ENCODE measurements at places on chromosomes 4 and X.

GRCh38 chrX:44873415-44874276 is 658 bp downstream of the KDM6A start:
- DNase-seq, result no peak

GRCh38 chrX:14064626-14065432 is 35.1 kb upstream of the GEMIN8 start:
- DNase-seq, result no peak

GRCh38 chr4:80592950-80593349 is 257.4 kb downstream of the CFAP299 start:
- no peak for DNase-seq

DNA sequence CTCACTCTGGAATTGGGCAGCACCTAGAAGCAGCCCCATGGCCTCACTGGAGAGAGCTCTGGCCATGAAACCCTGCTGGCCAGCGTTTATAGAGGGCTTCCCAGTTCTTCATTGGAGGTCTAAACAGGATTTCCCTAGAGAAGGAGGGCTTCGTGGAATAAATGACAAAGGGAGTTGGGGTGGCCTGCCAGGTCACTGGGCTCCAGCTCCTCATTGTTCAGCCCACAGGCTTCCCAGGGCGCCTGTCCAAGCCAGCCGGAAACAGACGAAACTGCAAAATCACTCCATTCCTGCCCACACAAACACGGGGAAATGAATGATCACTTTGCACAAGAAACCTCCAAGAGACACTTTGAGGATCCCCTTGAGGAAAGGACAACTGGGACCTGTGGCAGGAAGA is 189.7 kb downstream of the TSPAN5 start:
- no peak for DNase-seq

DNA sequence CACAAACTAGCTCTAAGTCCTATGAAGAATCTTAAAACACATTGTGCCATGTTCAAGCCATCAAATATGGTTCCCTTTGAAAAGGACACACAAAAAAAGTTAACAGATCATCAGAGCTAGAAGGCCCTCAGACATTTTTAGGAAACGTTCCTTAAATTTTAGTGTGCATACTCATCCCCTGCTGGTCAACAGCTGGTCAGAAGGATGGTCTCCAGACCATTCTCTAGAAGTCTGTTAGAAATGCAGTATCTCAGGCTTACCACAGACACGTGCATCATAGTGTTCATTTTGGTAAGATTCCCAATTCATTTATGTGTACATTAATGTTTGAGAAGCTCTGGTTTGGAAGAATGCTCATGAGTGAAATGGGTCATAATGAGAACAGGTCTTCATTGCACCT is 523.1 kb downstream of the INPP4B start:
- no peak for DNase-seq

DNA sequence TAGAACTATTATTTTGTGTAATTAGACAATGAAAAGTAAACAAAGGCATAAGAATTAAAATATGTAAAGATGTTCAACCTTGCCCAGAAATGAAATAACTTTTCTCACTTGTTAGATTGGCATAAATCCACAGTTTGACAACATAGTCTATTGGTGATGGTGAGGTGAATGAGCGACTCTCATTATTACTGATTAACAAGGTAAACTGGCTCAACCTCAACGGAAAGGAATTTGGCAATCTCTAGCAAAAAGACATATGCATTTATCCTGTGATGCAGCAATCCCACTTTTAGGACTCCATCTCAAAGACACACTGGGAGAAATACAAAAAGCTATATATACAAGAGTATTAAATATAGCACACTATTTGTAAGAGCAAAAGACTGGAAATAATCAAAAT is 22.3 kb downstream of the UBA6 start:
- no peak for DNase-seq

- DNase-seq, result no peak
Observed at GRCh38 chr4:87704001-87704400, 53.9 kb downstream of the DMP1 start.

DNA sequence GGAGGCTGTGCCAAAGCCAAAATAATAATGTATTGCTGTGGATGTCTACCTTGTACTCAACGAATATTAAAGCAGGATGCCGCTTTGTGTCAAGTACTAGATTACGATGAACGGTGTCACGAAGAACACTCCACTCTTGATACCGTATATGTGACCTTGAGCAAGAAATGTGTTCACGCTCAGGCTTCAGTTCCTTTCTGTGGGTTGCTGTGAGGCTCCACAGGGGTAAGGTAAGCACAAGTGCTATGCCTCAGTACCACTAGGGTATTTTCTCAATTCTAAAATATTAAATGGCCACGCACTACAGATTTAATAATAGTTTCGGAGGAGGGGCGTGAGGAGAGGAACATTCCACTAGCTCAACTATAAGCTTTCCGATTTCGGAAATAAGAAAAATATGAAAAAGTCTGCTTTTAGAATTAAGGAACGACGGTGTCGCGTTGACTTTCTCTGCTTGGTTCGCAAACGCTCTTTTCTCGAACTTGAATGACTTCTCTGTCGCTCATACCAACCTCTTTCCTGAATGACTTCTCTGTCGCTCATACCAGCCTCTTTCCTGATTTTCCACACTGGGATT is 607 bp upstream of the SCOC start:
- DNase-seq, result no peak

DNA sequence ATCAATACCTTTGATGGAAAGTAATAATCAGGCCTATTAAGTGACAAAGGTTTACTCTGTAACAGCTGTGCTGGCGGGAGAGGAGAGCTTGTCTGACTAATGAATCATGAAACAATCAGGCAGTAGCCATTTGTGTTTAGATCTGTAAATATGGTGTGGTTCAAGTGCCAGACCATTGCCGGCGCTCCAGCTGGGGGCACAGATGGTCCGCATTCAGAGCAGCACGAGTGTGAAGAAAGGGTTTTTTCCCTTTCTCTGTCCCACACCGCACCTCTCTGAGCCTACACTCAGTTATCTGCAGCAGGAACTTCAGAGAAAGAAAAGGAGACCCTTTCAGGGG is 111.3 kb upstream of the PAQR3 start:
- DNase-seq, result no peak

- no peak for DNase-seq
Observed at GRCh38 chr4:60683357-60683756, 516.8 kb upstream of the ADGRL3 start.

DNA sequence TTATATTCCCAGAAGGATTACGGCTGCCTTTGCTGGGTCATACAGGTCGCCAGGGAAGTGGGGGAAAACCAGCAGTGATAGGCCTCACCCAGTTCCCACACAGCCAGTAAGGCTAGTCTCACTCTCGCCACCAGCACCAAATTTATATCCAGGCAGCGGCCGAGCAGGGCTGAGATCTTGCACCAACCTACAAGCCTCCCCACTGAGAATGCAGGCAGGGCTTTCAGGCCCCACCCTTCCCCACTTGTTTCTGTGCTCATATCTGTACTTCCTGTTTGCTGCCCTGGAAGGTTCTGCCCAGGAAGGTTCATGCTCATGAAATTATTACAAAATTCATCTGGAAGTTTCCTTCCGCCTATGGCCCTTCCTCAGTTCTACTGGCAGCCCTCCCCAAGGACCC is 179.7 kb downstream of the STIM2 start:
- DNase-seq, result no peak

DNA sequence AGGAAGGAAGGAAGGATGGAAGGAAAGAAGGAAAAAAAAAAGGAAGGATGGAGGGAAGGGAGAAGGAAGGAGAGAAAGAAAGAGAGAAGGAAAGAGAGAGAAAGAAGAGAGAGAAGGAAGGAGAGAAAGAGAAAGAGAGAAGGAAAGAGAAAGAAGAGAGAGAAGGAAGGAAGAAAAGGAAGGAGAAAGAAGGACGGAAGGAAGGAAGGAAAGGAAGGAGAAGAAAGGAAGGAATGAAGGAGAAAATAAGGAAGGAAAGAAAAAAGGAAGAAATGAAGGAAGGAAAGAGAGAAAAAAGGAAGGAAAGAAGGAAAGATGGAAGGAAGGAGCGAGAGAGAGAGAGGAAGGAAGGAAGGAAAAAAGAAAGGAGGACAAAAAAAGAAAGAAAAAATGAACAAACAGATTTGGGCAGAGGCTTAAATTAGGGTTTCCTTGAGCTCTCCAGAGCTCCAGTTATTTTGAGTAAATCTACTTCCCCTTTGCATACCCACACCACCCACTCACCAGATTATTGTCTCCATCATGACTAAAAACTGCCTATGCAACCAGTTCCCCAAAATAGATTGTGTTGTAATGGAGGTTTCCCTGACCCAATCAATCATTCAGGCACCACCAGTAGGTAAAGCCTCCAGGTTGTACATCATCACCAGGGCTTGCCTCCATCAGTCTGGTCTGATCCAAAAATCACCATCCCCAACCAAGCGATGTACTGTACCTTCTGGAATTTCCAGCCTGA is 1722.9 kb upstream of the PCDH10 start:
- DNase-seq, result no peak

GRCh38 chrX:29419774-29420553 is 795.4 kb upstream of the MAGEB2 start:
- DNase-seq, result no peak

DNA sequence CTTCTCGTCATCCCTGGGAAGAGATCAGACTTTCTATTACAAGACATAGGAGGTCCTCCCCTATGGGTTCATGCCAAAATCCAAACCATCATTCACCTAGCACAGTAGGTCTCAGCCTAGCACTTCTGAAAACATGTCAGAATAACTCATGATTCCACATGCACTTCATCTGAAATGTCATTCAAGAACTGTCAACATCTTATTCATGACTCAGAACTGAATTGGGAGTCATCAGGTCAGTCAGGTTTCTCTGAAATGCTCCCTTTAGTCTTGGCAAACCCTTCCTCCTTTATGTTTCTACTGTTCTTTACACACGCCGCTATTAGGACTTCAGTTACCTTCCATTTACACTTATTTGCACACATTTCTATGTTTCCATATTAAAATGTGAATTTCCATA is 67.2 kb downstream of the ANTXR2 start:
- DNase-seq, result no peak

GRCh38 chrX:52865343-52865998 is 2.4 kb downstream of the XAGE3 start:
- no peak for DNase-seq

DNA sequence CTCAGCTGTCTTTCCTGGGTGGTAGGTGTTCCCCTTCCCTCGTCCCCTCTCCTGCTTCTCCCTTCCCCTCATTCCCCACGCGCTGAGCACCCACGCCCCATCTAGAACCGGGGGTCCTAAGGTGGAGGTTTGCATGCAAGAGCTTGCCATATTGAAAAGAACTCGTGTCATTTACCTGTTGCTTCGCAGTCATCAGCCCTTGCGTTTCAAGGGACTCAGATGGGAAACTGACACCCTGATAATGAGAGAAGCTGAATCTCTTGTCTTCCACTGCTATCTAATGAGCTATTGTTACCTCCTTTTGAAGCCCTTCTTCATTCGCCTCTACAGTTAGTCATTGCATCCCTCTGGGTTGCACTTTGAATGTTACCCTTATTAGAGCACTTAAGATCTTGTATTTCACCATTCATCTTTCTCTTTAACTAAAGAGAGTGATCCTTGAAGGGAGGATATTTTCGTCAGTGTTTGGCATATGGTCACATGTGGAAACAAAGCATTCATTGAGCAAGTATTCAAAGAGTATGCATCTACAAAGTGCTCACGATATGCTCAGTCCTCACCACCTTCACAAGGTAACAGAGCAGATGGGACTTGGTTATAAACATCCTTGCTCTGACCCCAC is 25.7 kb downstream of the ARL9 start:
- DNase-seq, result no peak

GRCh38 chrX:24260842-24261550 is 52.9 kb downstream of the SUPT20HL2 start:
- no peak for DNase-seq

All from cortex of kidney (tissue), 1 donor.